ENCODE measurements at places on chromosomes 4 and X. TPM values are rescaled to one million over a fixed set of nuclear protein-coding genes. Genes with fewer than 3 reads are reported as not detected.

DNA sequence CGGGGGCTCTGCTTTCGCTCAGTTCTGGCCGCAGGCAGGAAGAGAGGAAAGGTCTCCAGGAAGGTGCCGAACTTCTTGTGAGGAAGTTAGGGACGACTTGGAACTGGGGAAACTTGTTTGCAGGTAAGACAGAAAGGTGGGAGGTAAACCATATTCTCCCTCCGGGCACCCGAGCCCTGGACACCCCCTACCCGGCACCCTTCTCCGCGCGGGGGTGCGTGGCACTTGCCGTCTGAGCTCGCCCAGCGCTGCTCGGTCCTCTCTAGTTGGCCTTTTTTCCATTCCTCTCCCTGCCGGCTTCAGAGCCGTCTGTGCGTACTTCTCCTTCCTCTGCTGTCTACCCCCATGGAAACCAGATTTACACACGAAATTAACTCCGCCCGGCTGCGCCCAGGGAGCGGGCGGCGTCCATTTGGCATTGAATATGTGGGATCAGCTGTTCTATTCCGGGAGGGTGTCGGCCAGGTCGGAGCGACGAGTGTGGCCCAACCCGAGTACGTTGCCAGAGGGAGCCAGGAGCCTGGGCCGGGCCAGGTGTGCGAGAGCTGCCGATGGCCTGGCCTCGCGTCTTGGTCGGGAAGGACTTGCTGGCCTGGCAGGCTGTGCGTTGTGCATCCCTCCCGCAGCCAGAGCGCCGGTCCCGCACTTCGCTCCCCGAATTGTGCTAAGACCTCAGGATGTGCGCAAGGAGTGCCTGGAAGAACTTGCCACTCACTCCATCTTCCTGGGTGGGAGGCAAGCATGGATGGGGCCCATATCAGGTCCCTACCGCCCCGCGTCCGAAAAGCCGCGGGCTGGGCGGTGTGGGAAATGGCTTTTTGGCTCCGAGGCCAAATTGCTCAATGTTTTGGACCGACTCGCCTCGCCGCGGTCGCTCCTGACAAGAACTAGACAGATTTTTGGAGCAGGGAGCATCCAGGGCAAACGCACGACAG, 1.7 kb downstream of the PDGFRA start:
- no peak for DNase-seq

DNA sequence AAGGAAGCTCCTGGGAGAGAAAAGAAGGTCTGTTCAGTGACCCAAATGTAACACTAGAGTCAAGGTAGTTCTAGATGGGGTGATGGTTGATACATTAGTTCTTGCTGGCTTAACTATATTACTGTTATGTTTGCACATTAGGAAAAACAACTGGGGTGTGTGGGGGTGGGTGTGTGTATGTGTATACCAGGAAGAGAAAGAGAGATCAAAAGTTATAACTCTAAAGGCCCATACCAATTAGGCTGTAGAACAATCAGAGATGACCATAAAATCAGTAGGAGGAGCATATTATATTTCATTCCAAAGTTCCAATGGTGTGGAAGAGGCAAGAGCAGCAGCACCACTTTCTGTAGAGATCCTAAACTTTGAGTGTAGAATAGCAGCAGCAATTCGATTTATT, 134.7 kb upstream of the FMR1 start:
- no peak for DNase-seq

The IGFBP7 gene
- not detected for total RNA-seq

The ANXA3 gene
- not detected for total RNA-seq

The KDM5C gene
- 88.0 TPM for total RNA-seq
